ENCODE measurements at places on chromosomes 13 and 19. TPM values are rescaled to one million over a fixed set of nuclear protein-coding genes. Genes with fewer than 3 reads are reported as not detected.

DNA sequence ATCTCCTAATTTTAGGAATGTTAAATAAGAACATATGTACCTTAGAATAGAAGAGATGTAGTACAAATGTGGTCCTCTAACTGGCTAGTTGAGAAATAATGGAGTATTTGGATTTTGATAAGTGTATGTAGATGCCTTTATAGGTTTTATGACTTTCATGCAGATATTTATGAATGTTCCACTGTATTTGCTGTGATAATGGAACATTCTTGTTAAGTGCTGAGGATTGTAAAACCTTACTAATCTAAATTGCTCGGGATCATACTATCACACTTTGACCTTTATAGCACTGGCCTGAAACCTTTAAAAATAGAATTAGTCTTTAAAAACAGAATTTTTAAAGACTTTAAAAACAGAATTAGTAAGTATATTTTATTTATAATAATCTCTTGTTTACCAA, 135.1 kb downstream of the LMO7 start:
- no peak for DNase-seq

Gene CGB8
- polyA plus RNA-seq = not detected

Gene CRLF1
- not detected for polyA plus RNA-seq

Gene ZFR2
- polyA plus RNA-seq = 0.22 TPM

Gene PSG2
- not detected for polyA plus RNA-seq

Data from sigmoid colon (tissue), 7 donors.